Right hindlimb (tissue), 1 donor: ENCODE measurements at places on chromosomes 4 and X.

- peak; percentile 22 for DNase-seq
Measured at GRCh38 chr4:182139491-182139890, 103.7 kb upstream of the TENM3 start.

DNA sequence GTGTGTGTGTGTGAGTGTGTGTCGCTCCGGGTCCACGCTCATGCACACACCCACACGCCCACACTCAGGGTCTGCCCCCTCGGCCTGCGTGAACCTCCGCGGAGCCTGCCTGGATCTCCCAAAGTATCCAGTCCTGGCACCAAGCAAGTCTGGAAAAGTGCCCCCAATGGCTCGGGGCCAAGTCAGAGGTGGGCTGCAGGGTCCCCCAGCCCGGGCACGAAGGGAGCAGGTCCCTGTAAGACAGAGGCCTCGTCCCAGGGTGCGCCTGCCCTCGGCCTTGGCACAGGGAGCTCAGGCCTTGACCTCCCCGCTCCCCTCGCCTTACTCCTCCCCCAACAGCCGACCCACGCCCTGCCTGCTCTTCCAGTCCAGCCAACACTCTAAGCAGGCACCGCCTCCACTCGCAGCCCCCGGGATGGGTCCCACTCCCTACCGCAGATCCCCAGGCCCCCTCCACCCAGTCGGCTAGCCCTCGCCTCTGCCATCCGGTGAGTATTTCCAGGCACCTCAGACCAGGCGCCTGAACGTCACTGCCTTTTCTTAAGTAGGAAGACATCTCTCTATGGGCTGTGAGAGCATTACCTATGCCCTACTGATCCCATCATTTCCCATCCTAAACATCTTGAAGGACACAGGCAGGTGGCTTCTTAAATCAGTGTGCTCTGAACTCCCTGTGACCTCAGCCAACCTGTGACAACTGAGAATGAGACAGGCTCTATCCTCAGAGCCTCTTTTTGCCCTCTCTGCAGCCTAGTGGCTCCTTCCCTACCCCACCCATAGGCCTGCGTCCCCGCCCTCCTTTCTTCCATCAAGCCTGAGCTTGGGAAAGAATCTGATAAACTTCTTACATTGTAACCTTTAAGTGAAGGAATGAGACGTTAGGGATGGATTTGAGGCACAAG, 704 bp downstream of the FAM114A1 start:
- DNase-seq: no peak

DNA sequence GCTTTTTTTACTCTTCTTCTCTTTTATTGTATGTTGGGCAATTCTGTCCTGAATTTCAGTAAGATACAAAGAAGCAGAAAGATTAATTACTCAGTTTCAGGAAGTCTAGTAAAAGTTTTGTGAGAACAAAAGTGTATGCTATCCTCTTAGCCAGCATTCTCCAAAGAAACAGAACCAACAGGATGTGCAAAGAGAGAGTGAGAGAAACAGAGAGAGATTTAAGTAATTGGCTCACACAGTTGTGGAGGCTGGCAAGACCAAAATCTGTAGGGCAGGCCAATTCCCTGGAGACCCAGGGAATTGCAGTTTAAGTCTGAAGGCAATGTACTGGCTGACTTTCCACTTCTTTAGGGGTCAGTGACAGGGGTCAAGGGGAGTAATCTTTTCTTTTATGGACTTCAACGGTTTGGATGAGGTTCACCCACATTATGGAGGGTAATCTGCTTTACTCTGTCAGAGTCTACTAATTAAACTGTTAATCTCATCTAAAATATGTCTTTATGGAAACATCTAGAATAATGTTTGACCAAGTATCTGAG, 59.2 kb upstream of the SLC39A8 start:
- DNase-seq: no peak

- DNase-seq: no peak
Measured at GRCh38 chr4:139900964-139901376, 235.4 kb downstream of the MGST2 start.

DNA sequence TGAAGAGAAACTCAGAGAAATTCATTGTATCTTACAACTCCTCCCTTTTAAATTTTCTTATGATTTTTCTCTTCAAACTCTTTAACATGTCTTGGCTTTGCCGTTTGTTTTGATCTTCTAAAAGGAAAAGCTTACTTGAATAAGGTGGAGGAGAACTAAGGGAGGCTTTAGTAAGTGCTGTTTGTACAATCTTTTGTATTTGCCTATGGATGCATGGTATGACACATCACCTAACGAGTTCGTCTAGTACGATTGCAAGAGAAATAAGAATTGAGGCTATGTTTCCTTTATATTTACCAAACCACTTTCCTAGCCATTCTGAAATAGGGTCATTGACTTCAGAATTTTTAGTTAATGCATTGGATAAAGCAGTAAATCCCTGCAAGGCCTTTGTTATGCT, 8.4 kb upstream of the BST1 start:
- DNase-seq: no peak

DNA sequence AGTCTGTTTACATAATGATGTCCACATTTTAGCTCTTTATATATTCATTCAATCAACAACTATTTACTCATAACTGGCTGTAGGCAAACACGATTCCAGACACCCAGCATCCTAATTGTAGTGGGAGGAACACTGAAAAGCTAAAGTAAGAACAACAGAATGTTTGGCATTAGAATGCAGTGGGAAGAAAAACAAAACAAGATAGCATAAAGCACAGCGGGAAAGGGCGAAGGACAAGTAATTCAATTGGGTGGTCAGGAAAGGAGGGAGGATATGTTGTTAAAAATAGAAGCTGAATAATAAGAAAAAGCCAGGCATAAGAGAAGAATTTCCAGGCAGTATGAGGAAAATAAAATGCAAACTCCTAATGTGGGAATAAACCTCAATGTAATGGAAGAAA, 189.5 kb upstream of the FAT4 start:
- DNase-seq: no peak

DNA sequence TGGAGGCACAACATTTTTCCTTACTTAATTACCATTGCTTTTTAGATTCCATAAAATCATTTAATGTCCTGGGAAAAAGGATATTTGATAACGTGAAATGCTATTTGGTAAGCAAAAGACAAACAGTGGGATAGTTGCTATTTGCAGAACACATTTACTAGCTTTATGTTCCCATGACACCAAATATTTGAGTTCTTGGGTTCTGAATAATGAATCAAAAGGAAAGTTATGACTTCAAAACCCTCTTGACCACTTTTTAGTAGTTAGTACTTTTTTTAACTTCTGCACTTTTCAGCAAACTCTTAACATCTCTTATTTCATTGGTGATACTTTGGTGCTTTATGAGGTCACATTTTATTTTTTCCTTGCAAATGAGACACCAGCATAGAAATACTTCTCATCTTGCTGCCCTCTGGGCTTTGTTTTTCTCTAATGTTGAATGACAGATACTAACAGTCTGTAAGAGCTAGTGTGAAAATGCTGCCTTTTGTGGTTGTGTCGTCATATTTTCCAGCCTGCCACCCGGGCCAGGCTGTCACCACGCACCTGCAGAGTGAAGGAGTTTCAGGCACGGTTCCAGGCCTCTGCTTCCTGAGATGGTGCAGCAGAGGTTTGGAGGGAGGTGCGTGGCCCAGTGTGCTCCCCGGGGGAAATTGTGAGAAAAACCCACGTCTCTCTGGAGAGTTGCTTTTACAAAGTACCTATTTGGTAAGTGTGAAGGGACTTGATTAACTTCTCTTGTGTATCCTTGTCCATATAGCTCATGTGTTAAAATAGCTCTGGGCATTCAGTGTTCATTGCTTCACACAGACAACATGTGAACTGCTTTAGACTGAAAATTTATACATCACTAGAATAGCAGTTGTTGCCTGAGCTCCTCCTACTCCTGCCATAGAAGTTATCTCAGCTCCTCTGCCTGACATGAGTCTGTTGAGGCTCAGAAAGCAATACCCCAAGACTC, 34.7 kb downstream of the MSL3 start:
- DNase-seq: no peak

DNA sequence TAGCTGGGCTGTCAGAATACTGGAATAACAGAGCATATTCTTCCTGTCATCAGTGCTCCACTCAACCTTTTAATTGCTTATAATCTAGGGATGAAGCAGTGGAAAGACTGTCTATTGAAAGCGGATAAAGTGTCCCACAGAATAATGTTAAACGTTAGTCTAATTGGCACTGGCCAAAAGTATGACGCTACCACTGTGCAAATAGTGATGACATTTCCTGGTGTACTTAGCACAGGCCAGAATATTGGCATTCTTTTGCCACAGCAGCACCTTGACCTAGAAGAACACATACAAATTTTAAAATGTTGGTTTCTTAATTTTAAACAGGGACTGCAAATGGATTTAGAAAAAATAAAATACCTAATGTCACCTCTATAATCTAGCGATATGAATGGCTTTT, 635.2 kb upstream of the SPANXN1 start:
- DNase-seq: no peak

- DNase-seq: no peak
Measured at GRCh38 chrX:23729214-23729613, 13.9 kb downstream of the ACOT9 start.

GRCh38 chr4:95409750-95410149, 139.0 kb downstream of the UNC5C start:
- no peak for DNase-seq

DNA sequence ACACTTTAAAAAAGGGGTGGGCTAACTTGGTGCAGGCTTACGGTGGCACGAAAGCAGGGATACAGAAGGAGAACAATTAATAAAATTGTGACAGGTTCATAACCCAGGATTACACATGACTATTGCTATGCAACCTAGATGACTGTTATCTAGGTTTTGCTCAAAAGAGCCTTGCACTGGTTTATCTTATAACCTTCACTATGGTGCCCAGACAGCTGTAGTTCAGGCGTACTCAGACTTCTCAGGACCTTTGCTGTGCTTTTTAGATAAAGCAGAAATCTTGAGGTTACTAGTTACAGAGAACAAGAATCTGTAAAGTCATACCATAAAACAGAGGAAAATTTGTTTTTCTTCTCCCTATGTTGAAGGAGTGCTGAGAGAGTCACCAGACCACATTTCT, 44.4 kb downstream of the UGT2A3 start:
- no peak for DNase-seq

DNA sequence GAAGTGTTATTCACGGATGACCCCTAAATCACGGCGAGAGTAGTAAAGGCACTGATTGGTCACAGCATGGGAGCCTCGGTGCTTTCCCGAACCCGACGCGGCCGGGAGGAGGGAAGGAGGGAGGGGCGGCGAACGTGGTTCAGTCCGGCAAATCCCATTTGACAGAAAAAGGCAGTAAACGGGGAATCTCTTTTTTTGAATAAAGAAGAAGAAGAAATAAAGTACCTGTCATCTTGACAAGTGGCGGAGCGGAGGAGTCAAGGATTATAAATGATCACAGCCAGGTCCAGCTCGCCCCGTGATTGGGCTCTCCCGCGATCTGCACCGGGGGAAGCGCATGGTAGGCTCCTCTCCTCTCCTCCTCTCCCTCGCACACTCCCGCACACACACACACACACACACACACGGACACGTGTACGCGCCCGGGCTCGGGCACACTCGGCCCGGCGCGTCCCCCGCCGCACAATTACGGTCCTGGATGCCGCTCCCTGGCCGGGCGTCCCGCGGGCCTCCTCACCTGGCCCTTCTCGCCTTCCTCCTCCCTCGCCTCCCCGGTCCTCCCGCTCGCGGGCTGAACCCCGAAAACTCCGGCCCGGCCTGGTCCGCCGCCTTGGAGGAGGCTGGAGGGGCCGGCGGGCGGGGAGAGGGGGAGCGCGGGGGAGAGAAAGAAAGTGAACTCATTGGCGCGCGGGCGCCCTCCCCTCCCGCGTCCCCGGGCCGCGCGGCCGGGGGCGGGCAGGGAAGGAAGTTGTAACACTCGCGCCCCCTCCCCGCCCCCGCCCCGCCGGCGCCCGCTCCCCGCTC, 99.2 kb upstream of the TENM3 start:
- peak; percentile 89 for DNase-seq
